Substantia nigra (tissue), 51 donors: ENCODE measurements at places on chromosomes 6 and 20.

GRCh38 chr6:166603043-166603690, 16.7 kb upstream of the RAMACL start:
- DNase-seq: no peak

DNA sequence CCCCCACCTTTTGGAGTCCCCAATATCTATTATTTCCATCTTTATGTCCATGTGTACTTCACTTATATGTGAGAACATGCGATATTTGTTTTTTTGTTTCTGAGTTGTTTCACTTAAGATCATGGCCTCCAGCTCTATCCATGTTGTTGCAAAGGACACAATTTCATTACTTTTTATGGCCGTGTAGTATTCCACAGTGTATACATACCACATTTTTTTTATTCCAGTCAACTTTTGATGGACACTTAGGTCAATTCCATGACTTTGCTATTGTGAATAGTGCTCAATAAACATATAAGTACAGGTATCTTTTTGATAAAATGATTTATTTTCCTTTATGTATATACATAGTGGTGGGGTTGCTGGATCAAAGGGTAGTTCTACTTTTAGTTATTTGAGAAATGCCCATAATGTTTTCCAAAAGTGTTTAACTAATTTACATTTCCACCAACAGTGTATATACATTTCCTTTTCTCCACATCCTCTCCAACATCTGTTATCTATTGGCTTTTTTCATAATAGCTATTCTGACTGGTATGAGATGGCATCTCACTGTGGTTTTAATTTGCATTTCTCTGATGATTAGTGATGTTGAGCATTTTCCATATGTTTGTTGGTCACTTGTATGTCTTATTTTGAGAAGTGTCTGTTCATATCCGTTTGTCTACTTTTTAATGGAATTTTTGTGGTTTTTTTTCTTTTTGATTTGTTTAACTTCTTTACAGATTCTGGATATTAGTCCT, 34.0 kb upstream of the COL10A1 start:
- DNase-seq: no peak

DNA sequence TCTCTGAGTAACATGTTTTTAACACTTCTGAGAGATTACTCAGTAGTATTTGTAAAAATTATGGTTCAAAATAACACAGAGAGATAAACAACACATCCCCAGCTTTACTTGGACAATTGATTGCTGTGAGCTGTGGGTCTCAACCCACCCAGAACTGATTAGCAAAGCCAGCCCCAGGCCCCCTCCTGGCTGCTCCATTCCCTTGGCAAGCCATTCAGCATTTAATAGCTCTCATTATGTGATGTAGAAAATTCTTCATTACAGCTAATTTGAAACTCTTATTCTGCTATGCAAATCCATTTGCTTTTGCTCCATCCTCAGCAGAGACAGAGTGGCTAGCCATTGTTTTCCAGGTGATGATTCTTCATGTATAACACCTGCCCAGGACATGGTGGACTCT, 16.6 kb upstream of the SIRT5 start:
- DNase-seq: no peak

DNA sequence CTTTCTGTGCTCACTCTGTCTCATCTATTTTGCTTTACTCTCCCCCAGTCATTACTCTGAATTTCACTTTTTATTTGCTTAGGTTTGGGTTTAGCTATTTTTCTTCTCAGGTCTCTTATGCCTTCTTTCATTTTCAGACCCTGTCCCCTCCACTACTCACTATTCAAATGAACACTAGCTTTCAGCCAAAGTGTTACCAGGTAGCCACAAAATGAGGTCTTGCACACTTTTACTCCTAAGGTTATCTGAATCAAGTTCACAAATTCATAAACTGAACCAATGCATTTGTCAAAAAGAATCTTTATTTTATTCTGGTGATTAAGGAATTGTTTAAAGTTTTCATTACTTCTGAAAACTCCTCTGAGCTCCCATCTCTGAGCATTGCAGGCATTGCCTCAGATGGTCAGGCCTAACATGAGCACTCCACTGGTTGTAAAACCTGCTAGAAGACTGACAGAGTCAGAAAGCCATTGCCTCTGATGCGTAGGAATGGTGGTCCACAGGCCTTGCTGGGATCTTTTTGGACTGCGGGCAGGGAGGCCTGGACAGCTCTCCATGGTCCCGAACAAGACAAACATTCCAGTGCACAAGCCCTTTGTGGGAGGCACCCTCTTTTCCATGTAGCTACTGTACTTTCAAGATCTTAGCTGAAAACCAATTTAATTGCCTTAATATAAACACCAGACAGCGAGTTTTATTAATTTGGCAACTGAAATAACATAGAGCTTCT, 48.5 kb downstream of the FYN start:
- no peak for DNase-seq

DNA sequence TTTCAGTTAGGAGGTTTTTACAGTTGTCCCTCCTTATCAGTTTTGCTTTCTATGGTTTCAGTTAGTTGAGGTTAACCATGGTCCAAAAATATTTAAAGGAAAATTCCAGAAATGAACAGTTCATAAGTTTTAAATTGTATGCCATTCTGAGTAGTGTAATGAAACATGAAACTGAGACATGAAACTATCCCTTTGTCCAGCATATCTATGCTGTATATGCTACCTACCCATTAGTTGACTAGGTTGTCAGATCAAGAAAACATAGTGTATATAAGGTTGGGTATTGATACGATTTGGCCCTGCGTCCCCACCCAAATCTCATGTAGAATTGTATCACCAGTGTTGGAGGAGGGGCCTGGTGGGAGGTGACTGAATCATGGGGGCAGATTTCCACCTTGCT, 39.1 kb downstream of the VGLL2 start:
- no peak for DNase-seq

- DNase-seq: no peak
Measured at GRCh38 chr20:11724097-11724496, 193.6 kb upstream of the BTBD3 start.

DNA sequence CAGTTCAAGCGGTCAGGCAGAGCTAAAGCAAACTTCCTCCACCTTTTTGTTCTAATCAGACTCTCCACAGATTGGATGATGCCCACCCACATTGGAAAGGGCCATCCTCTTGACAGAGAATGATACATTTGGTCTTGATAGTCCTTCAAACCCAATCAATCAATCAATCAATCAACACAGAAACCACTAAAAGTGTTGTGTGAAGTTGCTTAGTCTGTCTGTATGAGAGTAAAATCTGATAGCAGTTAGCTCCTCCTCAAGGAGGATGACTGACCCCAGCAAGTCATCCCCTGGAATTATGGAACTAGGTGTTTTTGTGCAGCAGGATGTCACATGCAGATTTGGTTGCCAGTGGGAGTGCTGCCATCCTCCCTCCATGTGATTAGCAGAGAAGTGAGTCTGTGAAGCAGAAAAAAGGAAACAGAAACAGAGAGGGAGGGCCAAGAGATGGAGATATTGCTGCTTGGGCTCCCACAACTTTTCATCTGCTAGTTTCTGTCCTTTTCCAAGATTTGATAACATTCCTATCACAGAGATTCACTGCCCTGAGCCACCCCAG, 32.0 kb upstream of the SSTR4 start:
- DNase-seq: no peak

GRCh38 chr20:44151621-44152416, 35.2 kb downstream of the JPH2 start:
- no peak for DNase-seq

- no peak for DNase-seq
Measured at GRCh38 chr6:5938934-5939333, 67.8 kb downstream of the NRN1 start.

- DNase-seq: no peak
Measured at GRCh38 chr6:101477436-101477835, 83.9 kb downstream of the GRIK2 start.

DNA sequence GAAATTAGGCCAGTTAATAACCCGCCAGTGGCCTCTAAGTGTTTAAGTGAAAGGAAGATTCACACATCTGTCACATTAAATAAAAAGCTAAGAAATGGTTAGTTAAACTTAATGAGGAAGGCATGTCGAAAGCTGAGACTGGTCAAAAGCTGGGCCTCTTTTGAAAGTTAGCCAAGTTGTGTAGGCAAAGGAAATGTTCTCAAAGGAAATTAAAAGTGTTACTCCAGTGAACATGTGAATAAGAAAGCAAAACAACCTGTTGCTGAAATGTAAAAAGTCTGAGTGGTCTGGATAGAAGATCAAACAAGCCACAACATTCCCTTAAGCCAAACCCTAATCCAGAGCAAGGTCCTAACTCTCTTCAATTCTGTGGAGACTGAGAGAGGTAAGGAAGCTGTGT, 10.9 kb upstream of the MTRF1L start:
- DNase-seq: no peak

DNA sequence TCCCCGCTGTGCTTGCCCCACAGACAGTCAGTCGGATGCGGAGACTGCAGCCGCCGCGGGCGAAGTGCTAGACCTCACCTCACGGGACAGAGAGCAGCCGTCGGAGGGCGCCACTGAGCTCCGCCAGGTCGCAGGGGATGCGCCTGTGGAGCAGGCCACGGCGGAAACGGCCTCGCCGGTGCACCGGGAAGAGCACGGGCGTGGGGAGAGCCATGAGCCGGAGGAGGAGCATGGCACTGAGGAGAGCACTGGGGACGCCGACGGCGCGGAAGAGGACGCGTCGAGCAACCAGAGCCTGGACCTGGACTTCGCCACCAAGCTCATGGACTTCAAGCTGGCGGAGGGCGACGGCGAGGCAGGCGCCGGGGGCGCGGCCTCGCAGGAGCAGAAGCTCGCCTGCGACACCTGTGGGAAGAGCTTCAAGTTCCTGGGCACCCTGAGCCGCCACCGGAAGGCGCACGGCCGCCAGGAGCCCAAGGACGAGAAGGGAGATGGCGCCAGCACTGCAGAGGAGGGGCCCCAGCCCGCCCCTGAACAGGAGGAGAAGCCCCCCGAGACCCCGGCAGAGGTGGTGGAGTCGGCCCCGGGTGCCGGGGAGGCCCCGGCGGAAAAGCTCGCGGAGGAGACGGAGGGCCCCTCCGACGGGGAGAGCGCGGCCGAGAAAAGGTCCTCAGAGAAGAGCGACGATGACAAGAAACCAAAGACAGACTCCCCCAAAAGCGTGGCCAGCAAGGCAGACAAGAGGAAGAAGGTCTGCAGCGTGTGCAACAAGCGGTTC, 66.4 kb downstream of the SSR1 start:
- no peak for DNase-seq

DNA sequence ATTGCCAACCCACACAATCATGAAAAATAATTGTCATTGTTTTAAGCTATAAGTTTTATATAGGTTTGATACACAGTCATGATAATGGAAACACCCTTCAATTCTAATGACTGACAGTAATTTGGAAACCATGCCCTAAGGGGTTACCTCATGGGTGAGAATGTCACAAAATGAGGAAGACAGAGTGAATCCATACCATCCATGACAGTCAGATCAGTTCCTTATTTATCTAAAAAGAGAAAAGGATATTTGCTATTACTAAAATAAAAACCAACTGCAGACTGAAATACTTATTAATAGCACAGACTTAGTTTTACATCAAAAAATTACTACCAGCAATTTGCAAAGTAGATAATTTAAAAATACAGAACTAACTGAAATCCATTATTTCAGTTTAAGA, 437.8 kb downstream of the UTRN start:
- DNase-seq: no peak

DNA sequence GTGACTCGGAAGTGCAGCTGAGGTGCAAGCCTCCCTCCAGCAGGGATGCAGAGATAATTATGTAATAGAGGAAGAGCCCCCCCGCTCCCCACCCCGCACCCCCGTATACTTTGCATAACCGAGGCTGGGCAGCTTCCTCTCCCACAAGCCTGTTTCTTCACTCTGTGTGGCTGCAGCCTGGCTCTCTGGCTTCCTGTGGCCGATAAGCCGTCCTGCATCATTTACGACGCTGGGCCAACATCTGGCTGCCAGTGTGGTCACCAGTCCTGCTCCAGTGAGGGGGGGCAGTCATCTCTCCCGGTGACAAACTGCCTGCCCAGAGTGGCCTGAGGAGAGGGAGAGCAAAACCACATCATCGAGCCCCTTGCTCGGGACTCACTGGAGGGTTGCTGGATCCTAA, 59.2 kb downstream of the RBM38 start:
- peak; percentile 16 for DNase-seq
